NK-92 treated with Interleukin-12 subunit alpha and Interleukin-12 subunit beta, amount 100 ng/mL, for 24 hours (cell line): ENCODE measurements at places on chromosomes 2 and 18.

DNA sequence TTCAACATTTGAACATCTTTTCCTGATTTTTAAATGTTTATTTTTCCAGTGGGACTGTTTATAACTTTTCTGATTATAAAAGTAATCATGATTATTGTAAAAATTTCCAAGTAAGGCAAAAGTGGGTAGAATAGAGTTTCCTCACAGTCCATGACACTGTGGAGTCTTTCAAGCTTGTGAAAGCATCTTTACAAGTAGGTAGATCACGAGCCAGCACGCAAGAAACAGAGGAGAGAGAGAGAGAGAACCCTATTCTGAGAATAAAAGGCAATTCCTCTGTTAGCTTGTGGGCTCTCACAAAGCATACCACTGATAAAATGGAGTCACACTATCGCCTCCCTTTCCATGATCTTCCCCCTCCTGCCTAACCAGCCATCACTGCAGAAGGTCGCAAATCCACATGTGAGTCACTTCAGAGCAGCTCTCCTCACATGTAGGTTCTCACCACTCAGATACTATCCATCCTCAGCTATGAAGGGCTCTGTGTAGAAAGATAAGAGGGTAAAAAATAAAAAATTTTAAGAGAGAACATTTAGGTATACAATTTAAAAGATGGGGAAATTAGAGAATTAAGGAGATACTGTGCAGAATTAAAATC, 40.3 kb downstream of the AAK1 start:
- DNase-seq, result no peak

DNA sequence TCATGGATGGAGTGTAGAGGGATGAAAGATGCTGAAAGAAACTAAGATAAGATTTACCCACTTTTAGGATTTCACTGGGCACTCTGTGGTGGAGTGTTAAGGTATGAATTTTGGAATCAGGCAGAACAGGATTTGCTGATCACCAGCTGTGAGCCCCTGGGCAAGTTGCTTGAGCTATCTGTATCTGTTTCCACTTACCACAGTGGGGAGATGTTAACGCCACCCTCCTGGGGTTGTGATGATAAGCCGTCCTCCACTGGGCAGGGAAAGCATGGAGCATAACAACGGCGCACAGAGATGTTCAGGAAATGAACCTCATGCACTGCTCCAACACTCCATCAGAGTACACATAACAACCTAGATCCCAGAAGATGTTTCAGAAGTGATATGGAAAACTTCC, 160.6 kb downstream of the MTCL1 start:
- no peak for DNase-seq

- DNase-seq, result no peak
These were observed 322.1 kb upstream of the CHAC2 start for GRCh38 chr2:53445383-53446070.

GRCh38 chr18:32252141-32252860, 62.5 kb downstream of the MEP1B start:
- no peak for DNase-seq

DNA sequence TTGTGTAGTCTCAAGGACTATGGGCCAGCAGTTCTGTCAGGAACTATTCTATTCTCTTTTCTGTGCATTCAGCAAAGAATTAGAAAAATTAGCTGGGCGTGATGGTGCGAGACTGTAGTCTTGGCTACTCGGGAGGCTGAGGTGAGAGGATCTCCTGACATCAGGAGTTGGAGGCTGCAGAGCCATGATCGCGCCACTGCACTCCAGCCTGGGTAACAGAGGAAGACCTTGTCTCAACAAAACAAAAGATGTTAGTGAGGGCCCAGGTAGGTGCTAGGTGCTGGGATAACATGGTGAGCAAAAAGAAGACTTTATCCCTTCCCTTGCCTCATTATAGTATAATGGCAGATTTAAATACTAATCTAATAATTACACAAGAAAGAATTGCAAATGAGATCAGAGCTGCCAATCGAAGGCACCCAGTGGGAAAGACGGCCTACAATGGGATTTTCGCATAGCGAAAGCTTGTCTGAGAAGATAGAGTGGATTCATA, 447 bp upstream of the MRPL19 start:
- DNase-seq, result no peak
